ENCODE measurements at places on chromosomes 3 and 15.

DNA sequence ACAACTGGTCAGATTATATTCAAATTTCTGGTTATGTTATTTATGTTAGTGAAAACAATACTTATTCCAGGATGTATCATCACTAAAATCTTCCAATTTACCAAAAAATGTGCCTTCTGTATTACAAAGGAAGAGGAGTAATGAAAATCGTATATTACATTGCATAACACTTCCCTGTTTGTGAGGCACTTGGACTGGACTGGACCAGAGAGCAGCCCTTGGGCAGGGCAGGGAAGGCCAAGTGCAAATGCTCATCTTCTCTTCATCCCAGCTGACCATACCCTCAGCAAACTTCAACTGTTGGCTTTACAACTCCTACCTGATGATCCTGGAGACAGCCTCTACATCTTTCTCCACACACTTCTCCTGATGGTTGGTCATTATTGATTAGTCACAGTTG, 285.7 kb upstream of the MME start:
- no peak for DNase-seq

- DNase-seq: no peak
These were observed 190.7 kb upstream of the CNTN6 start for GRCh38 chr3:901953-902778.

GRCh38 chr3:24480497-24480896, 14.2 kb downstream of the THRB start:
- no peak for DNase-seq

GRCh38 chr3:12946251-12946648, 104.9 kb upstream of the RPL32 start:
- DNase-seq: no peak

DNA sequence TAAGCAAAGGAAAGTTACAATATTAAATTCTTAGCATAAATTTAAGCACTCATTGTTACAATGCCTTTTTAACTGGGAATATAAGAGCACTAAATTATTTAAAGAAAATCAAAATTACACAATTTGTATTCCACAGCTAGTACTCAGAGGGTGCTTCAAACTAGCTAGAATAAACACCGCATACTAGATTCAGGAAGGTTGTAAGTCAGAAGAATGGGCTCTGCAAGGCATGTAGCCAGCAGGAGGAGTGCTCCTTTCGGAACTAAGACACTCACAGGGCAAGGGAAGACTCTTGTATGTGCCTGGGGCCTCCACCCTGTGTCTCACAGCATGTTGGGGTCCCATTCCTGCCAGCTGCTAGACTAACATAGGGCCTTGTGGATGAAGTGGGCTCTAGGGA, 327.7 kb upstream of the ALCAM start:
- no peak for DNase-seq

DNA sequence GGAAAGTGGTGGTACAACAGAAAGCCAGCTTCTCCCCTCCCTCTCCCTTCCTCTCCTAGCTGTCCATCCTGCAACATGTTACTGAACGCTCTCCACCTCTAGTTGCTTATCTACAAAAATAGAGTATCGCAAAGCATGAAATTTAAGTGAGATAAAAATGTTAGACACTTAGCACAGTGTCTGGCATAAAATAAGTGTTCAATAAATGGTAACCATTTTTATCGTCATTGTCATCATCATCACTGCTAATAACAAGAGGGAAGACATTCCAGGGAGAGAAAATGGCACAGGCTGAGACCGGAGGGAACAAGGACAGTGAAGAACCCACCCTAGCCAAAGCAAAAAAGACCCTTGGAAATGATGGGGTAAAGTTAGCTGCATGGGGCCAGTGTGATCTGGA, 38.7 kb upstream of the SKOR1 start:
- no peak for DNase-seq

DNA sequence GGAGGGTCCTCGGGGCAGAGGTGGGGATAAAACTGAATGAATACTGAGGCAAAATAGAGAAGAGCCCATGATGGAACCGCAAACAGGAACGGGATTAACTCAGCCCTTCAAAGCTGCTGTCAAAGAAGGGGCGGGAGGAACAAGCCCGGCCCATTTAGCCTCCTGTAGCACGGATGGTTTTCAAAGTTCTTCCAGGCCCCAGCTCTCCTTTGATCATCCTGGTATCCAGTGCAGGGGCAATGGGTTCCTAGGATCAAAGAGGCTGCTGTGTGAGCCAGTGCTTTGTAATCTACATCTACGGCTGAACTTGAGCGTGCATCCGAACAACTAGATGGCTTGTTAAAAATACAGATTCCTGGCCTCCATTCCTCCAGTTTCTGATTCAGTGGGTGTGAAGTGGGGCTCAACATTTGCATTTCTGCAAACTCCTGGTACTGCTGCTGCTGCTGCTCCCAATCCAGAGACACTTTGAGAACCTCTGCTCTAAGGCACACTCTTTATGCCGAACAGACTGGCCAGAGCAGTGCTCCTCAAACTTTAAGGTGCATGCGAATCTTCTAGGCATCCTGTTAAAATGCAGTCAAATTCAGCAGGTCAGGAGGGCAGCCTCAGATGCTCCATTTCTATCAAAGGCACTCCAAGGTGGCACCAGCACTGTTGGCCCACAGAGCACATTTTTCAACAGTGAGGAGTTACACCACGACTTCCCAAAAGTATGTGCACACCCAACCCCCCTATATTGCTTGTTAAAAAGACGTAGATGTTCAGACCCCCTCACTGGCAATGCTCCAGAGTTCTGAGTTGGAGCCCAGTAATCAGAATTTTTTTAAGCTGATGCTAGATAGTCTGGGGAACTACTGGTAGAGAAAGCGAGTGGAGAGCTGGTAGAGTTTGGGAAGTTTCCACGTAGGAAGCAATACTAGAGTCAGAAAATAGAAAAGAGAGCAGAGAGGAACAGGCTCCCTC, 5.6 kb downstream of the GALNT15 start:
- no peak for DNase-seq

- DNase-seq: no peak
These were observed 242.8 kb upstream of the UBE2E2 start for GRCh38 chr3:22960105-22960984.

DNA sequence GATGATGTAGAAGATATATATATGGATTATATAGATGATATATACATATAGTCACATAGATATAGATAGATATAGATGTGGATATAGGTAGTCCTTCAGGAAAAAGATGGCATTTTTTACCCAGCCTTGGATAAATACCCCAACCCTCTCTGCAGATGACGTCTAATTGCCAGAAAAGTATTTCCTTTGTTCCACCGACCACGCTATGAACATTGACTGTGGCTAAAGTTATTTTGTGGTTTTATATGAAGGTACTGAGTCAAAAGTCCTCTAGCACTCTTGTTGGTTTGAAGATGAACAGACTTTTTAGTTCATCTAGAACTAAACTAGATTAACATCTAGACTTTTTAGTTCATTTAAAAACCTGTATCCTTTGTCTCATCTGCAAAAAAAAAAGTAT, 207.7 kb downstream of the PLOD2 start:
- no peak for DNase-seq

- DNase-seq: no peak
These were observed 523.9 kb upstream of the AGTR1 start for GRCh38 chr3:148173851-148174250.

DNA sequence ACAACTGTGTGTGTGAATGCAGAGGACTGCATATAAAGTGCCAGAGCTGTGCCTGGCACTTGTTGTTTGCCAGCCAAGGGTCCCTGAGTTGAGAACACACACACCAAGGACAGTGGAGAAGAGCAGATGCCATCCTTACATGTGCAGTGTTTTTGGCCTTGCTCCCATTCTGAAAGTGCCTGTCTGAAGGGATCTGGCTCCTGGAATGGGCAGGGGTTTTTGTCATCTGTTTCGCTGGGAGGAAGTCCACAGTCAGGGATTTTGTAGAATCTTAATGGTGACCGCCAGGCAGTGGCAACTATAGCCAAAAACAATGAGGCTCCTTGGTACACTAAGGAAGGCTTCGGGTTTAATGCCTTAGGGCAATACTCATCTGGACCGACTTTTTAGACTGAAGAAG, 63.7 kb downstream of the DUT start:
- DNase-seq: no peak

DNA sequence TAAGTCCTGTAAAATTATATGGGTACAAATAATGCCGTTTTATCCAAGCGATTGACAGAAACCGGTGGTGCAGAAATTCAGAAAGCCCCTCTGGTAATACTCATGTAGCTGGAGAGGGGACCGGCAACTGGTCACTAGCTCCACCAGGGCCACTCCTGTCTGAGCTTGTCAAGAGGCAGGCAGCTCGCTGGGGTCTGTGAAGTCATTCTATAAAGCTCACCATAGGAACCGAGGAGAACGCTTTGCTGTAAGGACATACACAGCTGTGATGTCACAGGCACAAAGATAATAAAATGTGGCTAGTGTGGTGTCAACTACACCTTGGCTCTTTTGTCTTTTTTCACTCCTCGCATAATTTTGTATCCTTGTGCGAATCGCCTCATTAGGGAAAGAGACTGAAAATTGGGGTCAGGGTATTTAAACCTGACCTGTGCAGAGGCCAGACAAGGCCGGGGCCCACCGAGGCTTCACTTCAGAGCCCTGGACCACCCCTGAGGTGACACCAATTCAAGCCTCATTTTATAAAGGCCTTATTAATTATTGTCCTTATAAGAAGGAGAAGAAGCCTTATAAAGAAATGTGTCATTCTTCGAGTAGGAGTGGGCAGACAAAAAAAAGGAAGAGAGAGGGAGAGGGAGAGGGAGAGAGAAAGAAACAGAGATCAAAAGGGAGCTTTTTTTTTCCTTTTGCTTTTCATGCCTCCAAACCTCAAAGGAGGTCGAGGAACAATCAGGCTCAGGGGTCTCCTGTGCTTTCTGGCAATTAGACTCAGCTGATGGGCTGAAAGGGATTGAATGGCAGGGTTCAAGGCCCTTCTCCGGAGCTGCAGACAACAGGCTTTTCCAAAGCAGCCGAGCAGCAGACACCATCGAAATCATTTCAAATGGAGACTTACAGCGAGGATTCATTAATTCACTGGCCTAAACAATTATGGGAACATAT, 813.3 kb upstream of the ARRDC4 start:
- DNase-seq: no peak
